ENCODE measurements at places on chromosomes 1 and 21.

DNA sequence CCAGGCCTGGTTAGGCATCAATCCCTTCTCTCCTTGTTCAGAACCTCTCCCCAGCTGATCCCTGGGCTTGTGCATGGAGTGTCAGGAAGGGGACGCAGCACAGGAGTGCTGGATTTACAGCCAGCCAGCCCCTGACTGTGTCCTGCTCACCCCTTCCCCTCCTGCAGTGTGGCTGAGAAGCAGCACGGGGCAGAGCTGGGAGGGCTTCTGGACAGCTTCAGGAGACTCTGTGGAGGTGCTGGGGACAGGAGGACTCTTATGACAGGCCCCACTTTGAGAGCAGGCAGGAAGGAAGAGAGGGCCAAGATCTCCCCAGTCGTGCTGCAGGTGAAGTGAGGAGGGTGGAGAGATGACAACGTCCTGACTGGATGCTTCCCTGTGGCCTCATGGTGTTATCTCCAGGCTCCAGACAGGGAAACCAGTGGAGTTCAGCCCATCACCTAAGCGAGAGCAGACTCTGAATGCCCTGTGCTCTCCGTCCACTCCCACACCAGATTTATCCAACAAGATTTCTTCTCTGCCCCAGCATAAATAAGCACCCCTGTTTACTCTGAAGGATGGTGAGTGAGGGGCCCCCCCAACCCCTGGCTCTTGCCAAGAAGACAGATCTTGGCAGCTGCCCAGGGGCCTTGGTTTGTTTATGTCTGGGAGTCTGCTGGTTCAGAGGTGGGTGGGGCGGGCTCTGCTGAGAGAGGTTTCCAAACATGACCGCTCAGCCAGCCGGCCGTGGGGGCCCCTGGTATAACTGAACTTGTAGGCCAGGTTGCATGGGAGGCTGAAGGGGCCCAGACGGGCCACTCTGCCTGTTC lies 21.3 kb downstream of the TMCC2 start:
- DNase-seq, result no peak

DNA sequence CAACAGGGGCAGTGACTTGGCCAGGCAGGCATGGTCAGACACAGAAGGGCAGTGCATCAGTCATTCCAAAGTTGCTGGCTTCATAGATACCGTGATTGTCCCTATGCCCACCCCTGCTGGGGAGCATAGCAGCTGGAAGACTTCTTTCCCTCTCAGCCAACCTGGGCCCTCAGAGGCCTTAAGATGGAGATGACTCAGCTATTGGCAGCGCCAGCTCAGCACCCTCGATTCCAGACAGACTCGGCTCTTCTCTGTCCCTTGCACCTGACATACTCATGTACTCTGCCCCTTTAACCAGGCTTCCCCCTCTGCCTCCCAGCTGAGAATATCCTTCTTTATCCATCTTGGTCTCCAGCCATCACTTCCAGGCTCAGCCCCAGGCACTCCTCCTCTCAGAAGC lies 16.8 kb downstream of the SLAMF8 start:
- no peak for DNase-seq

DNA sequence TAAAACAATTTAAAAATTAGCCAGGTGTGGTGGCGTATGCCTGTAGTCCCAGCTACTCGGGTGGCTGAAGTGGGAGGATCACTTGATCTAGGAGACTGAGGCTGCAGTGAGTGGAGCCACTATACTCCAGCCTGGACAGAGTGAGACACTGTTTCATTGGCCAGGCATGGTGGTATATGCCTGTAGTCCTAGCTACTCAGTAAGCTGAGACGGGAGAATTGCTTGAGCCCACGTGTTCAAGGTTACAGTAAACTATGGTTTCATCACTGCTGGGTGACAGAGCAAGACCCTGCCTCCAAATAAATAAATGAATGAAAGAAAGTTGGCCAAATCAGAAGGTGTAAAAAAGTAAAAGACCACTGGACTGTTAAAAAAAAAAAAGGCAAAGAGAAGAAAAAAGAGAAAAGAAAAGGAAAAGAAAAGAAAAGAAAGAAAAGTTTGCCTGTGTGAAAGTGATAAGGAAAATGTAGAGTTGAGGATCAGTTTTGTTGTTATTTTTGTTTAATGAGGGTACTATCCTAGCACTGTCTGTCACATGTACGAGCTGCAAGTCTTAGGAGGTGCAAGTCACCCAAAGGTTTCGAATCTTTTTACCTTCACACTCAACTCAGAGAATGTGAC lies 52.3 kb downstream of the LUZP1 start:
- DNase-seq, result no peak

GRCh38 chr21:40331172-40331571 lies 463.9 kb downstream of the PCP4 start:
- DNase-seq, result no peak

- DNase-seq, result no peak
These were observed 3.6 kb upstream of the GNB1 start for GRCh38 chr1:1894354-1895059.

DNA sequence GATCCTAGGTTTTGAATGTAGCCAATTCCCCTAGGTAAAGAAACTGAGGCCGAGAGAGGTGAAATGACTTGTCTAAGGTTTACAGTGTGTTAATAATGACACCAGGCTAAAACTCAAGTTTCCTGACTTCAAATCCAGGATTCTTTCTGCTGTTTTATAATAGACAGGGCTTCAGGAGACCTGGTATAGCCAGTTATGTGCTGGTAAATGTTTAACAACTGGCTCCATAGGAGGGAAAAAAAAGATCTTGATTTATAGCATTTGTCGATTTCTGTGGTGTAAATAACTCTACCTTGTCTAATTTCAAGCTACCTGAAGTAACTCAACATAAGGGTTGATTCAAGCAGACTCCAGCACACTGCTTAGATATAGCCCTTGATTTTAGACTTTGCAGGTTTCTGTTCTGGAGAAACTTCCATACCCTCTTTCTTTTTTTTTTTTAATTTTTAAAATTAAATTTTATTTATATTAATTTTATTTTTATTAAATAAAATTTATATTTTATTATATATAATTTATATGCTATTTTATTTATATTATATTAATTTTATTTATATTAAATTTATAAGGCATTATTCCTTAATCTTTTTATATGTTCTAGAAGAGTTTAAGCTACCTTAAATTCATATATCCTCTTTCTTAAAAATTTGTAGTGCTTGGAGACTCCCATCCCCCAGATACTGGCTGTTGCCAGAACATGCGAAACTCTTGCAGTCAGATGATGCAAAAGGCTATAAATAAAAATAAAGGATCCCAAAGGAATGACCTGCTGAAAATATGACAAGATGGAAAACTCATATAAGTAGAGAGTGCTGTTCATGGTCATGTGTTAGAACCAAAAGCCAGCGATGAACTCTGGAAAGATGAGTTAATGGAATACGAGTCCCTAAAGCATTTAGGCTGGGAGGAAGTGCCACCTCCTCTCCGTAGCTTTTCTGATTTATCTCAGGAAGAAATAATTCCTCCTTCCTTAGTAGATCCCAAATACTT lies 35.4 kb upstream of the SRSF10 start:
- no peak for DNase-seq

DNA sequence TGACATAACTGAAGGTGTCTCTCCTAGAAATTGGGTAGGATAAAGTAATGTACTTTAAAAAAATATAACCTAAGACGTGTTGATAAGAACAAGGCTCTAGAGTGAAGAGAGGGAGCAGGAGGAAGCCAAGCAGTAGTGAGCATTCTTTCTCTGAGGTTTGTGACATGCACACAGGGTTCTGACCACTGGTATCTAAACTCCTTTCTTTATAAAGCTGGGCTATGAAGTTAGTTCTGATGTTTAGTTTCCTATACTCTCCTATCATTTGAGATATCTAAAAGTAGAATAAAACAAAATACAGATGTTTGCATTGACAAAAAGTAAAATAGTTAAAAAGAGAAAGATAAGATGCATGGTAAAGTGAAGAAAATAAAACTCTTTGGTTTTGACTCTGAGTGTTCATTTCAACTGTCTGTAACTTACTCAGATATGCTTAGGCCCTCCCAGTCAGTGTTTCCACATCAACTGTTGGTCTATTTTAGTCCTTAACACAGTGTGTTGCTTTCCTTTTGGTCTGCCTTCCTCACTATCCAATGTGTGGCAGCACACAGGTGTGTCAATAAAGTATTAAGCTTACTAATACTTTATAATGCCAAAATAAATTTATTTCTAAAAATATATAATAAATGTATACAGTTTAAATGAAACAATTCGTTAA lies 543.5 kb downstream of the PTPRC start:
- peak; percentile 55 for DNase-seq

GRCh38 chr21:23601549-23601948 lies 2005.7 kb downstream of the MRPL39 start:
- no peak for DNase-seq

GRCh38 chr1:199301472-199302217 lies 662.8 kb downstream of the PTPRC start:
- no peak for DNase-seq

DNA sequence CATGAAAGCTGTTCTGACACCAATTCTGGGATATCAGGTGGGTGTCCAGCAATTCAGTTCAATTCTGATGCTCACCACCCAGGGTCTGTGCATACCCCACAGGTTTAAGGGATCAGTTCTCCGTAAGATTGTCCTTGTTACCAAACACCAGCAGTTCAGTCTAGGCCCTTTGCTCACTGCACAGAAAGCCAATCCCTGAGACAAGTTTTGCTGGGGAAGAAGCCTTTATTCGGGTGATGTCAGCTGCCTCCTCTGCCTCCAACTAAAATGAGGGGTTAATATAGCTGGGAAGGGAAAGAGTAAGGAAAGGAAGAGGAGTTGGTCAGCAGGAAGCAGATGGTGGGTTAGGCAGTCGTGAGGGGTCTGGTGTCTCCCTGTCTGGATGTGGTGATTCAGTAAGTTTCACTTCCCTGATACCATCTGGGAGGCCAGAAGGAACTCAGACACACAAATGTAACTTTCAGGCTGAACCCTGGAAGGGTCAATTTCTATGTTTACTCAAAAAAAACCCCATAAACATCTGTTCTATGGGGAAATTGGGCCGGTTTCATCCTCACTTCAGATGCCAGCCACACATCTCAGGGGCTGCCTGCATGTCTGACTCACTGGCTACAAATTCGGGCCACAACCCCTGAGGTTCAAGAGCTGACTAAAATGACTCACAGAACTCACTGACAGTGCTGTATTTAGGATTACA lies 83.3 kb upstream of the PGBD5 start:
- no peak for DNase-seq

DNA sequence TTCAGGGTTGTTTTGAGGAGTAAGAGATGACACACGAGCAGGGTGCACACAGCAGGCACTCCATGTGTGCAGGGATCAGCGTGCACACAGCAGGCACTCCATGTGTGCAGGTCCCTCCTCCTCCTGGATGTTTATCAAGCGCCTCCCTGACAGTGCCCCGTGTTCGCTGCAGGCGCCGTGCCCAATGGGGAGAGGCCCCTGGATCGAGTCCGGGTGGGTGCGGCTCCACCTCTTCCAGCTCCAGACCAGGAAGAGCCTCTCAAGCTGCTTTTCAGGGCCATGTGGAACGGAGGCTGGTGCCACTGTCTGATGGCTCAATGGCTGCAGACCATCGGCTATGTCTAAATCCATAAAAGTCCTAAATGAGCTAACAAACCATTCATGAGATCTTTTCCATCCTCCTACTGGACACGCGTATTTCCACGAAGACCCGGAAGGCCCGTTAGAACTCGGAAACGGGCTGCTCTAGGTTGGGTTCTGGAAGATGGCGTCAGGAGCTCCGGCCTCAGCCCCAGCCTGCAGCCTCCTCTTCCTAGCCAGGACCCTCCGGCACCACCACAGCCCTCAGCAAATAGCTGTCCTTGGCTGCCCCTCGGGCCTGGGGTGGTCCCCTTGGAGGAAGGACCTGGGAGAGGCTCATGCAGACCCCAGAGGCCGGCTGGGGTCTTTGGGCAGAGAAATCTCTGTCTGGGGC lies 36.0 kb downstream of the RRP1 start:
- DNase-seq, result no peak

- no peak for DNase-seq
These were observed 651 bp downstream of the PDE4B start for GRCh38 chr1:65793359-65793732.

GRCh38 chr1:66231217-66231616 lies 302.7 kb upstream of the SGIP1 start:
- DNase-seq, result no peak

GRCh38 chr1:182426442-182427430 lies 23.2 kb upstream of the RGSL1 start:
- DNase-seq, result no peak

DNA sequence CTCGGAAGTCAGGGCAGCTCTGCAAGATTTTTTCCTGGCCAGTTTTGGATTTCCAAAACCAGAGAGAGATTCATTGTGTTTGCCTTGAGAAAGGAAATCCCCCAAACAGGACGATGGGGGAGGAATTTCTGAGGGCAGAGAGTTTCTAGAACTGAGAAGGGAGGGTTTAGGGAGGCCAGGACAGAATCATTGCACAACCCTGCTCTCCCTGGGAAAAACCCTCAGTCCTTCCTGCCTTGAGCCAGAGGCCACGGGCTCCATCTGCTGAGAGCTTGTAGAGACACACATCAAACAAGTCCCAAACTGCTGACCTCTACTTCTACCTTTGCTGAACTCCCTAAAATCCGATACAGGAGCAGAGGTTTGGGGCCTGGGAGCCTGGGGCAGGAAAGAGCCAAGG lies 99.7 kb downstream of the NMNAT2 start:
- no peak for DNase-seq

DNA sequence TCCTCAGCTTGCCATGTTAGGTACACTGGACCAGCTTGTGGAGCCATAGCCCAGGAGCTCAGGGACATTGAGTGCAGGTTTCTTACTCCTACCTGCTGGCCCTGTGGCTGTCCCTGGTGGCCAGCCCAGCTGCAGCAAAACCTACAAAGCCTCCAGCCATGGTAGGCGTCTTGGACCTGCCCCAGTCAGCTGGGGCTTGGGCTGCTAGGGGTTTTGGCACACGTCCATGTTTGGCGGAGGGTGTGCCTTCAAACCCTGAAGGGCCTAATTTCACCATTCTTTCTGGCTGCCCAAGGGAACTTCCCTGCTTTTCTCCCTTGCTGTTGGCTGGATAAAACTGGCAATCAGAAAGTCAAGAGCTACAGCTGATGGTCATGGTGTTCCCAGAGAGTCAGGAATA lies 25.4 kb downstream of the HMGCS2 start:
- no peak for DNase-seq

- DNase-seq, result no peak
These were observed 64.8 kb downstream of the PRDM2 start for GRCh38 chr1:13764588-13765332.
